ENCODE measurements at places on chromosomes 5 and 9. TPM values are rescaled to one million over a fixed set of nuclear protein-coding genes. Genes with fewer than 3 reads are reported as not detected.

SLIT3 gene
- total RNA-seq = 0.30 TPM

DNA sequence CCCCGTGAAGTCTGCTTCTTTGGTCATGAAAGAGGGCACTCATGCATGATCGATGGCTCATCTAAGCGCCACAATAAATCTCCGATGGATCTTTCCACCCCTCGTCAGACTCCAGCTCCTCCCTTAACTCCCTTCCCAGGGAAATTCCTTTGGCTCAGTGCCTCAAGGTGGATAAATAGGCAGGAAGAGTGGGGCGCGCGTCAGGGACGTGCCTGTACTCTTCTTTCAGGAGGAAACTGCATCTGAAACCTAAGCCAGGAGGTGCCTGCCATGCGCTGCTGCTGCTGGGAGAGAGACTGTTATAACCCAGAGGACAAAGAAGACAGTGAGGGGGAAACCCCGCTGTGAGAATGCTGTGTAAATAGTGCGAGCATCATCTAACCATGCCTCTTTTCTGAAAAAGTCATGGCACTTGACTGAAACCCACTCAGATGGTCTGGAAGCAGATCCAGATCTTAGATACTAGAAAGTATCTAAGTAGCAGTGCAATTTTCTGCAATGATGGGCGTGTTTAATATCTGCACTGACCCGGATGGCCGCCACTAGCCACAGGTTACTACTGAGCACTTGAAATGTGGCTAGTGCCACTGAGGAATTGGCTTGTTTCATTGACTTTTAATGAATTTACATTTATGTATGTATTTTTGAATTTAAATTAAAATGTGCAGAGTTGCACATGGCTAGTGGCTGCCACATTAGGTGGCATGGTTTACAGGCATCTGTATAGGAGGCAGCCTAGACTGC lies 120.3 kb upstream of the BASP1 start:
- no peaks in the 10 kb centered on the region for H3K27me3 ChIP-seq
- H3K27ac ChIP-seq = no peak overlapping the region
- no peak for DNase-seq
- H3K4me1 ChIP-seq = no peaks in the 10 kb centered on the region
- H3K4me3 ChIP-seq = no peak overlapping the region

DNA sequence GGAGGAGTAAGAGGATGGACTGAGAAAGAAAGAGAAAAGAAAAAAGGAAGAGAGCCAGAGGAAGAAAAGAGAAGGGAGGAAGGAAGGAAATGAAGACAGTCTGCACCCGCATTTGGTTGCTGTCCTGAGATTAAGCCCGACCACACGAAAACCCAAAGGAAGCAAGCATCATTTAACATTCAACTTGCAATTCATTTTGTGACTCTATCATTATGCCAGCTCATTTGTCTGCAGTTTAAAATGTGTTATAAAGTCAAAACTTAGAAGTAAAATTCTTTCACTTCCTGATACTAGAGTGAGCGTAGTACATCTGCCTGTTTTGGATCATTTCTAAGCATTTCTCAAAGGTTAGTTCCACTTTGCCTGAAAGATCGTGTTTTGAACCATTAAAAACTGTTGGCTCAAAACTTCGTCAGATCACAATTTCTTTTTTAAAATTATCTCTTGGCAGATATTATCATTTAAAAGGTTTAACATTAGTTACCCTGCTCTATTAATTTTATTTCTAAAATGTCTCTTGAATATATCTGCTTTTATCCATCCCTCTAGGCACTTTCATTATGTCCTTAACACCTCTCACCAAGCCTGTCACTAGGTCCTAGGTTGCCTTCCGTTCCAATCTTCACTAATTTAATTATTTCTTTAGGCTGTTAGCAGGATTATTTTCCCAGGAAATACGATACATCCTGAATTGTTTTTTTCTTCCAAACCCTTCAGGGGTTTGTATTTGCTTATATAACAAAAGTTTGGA lies 240.9 kb downstream of the TLE4 start:
- H3K4me3 ChIP-seq = peak overlapping the region; percentile 47
- no peak overlapping the region for H3K27ac ChIP-seq
- DNase-seq = peak; percentile 56
- no peaks in the 10 kb centered on the region for H3K27me3 ChIP-seq

- no peak overlapping the region for H3K4me3 ChIP-seq
- DNase-seq = no peak
- H3K27me3 ChIP-seq = peaks cover 55% of the 10 kb centered on the region
- H3K4me1 ChIP-seq = peaks cover 12% of the 10 kb centered on the region
Observed at GRCh38 chr5:170576602-170577535, 73.0 kb downstream of the KCNIP1 start.

GALNT12 gene
- 12.9 TPM for total RNA-seq

DNA sequence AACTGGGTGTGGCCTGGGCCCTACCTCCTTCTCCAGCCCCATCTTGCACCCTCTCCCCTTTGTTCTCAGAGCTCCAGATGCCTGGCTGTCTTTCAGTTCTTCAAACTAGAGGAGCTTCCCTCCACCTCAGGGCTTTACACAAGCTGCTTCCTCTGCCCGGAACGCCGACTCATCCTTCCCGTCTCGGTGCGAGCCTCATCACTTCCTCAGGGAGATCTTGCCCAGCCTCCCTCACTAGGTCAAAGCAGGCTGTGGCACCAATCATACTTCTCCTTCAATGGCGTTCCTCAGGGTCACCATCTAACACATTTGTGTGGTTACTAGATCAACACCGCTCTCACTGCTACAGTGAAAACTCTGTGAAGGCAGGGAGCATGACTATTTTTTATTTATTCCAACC lies 56.2 kb upstream of the ZSWIM6 start:
- H3K27me3 ChIP-seq = no peaks in the 10 kb centered on the region
- peak; percentile 75 for DNase-seq
- peak overlapping the region; percentile 59 for H3K27ac ChIP-seq
- H3K36me3 ChIP-seq = no peaks in the 10 kb centered on the region
- peaks cover 26% of the 10 kb centered on the region for H3K4me1 ChIP-seq
- peak overlapping the region; percentile 20 for H3K4me3 ChIP-seq

- H3K4me1 ChIP-seq = peaks cover 49% of the 10 kb centered on the region
- DNase-seq = peak; percentile 18
- no peaks in the 10 kb centered on the region for H3K27me3 ChIP-seq
- peak overlapping the region; percentile 95 for H3K4me3 ChIP-seq
Observed at GRCh38 chr9:92294297-92294676, 790 bp upstream of the IARS1 start.

GRCh38 chr5:180816608-180817534 lies 14.3 kb upstream of the MGAT1 start:
- H3K27me3 ChIP-seq = no peaks in the 10 kb centered on the region
- no peaks in the 10 kb centered on the region for H3K36me3 ChIP-seq
- no peak for DNase-seq
- peak overlapping the region; percentile 26 for H3K27ac ChIP-seq
- H3K4me3 ChIP-seq = peak overlapping the region; percentile 48
- peaks cover 50% of the 10 kb centered on the region for H3K4me1 ChIP-seq
